ENCODE measurements at places on chromosomes 12 and 14.

GRCh38 chr12:38664661-38665269, 240.6 kb downstream of the CPNE8 start:
- DNase-seq = no peak

DNA sequence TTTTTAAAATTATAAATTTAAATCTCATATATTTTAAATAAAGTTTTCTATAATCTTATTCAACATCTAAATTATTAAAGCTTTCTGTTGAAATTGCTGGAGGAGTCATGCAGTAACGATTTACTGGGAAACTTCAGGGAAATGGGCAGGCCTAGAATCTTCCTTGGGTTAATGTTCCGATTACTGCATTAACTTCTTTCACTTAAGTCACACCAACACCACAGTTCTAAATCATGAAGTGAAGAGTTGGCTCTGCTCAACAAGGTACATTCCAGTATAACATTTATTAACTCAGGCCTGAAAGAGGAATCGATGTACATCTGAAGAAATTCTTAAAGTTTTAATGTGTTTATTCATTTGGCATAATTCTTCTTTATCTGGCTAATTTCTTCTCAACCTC, 244.3 kb downstream of the CCER1 start:
- DNase-seq = no peak

GRCh38 chr12:119804011-119804641, 73.0 kb downstream of the CIT start:
- DNase-seq = no peak

- no peak for DNase-seq
Measured at GRCh38 chr14:63273129-63273528, 45.6 kb downstream of the GPHB5 start.

- no peak for DNase-seq
Measured at GRCh38 chr12:5248230-5248629, 183.7 kb upstream of the NTF3 start.

GRCh38 chr12:45729233-45730083, at the start of gene ARID2:
Gene ARID2 (plus strand): TSS chr12:45729706. CDS start chr12:45729837, 131 bp downstream.
- peak; percentile 54 for DNase-seq

DNA sequence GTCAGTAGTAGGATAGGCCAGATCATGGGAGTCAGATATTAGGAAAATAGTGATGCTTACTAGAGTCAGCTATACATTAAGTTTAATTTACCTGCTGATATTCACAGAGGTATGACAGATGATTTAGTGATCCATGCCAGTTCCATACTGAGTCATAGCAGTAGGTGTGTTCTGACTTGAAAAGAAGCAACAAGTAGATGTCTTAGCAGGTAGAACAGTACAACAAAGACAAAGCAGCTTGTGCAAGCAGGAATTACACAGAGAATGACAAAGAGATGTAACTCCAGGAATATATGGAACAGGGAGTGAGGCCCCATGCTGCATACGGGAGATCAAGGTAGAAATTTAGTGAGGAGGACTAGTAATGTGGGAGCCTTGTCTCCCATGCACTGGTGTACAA, 556.9 kb downstream of the SLC16A7 start:
- no peak for DNase-seq

GRCh38 chr12:29309320-29309902, 71.6 kb downstream of the ERGIC2 start:
- DNase-seq = no peak

DNA sequence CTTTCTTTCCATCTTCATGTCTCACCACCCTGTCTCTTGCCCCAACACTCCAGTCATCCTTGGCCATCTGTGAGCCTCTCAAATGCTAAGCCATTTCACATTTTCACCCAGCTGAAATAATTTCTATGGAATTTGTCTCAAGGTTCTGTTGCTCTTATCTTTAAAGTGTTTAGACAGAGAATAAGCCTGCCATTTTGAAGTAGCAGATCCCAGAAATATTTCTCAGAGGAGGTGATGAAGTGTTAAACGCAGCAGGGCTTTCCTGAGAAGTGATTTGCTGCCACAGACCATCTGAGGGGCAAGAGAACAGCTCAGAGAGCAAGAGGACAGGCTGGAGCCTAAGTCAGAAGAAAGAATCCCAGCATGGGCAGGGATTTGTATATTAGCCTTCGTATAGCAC, 71.6 kb upstream of the CLMN start:
- no peak for DNase-seq

- DNase-seq = no peak
Measured at GRCh38 chr14:93299416-93299815, 33.4 kb downstream of the BTBD7 start.

GRCh38 chr12:57895389-57896114, 45.8 kb upstream of the ATP23 start:
- DNase-seq = no peak

DNA sequence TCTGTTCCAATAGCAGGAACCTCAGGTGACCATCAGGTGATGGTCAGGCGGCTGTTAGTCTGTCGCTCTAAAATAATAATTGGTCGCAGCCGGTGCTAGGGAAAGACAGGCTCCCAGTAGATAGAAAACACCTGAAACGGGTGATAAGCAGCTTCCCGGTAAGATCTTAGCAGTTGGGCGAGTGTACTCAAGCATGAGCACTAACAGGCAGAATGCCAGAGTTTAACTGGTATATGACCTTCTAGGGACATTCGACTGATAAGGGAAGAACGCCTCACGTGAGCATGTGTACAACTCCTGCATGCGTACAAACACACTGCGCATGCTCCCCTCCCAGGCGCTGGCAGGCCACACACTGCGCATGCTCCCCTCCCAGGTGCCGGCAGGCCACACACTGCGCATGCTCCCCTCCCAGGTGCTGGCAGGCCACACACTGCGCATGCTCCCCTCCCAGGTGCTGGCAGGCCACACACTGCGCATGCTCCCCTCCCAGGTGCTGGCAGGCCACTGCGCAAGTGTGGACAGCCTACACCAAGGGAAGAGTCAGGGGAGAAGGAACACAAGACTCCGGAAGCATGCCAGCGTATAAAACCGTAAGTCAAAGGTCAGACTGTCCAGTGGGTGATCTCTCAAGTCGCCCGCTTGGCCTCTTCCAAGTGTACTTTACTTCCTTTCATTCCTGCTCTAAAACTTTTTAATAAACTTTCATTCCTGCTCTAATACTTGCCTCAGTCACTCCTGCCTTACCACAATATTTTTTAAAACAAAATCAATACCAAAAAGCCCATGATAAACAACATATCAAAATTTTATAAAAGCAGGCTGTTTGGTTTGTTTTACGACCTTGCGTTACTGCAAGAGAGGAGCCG, 24.5 kb downstream of the GPRC5D start:
- no peak for DNase-seq

DNA sequence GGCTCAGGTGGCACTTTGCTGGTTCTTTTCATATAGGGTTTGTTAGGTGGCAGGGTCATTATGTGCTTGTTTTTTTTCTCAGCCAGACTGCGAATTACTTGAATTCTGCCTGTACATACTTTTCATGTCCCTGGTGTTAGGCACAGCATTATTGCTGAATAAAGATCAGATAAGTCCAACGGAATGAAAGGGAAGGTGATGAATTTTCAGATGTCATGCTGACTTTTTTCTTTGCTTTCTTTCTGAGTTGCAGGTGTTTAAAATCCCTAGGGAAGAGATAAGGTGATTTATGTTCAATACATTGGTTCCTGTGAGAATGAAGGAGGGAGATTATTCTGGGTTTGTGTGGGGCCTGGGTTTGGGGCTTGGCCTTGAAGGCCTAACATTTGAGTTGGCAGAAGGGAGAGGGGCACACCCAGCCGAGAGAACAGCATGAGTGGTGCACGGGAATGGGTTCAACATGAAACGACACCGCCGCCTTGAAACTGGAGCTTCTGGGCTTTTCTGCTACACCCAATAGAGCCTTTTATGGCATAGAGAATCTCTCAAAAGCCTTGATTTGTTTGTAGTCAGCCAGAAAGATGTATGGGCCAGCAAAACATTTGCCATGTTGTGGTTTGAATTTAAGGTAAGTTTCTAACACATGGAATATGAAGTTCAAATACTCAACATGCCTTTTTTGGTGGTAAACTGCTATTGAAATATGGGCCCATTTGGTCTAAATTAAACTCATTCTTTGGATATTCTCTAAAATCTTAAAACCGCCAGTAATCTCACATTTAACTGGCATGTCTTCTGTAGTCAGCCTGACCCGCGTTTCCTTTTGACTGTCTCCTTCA, 477.0 kb downstream of the PCNX1 start:
- DNase-seq = no peak

GRCh38 chr14:61640158-61641136, 54.9 kb upstream of the HIF1A start:
- no peak for DNase-seq

GRCh38 chr12:120284381-120284780, 7.3 kb downstream of the RNU4-2 start:
- no peak for DNase-seq

DNA sequence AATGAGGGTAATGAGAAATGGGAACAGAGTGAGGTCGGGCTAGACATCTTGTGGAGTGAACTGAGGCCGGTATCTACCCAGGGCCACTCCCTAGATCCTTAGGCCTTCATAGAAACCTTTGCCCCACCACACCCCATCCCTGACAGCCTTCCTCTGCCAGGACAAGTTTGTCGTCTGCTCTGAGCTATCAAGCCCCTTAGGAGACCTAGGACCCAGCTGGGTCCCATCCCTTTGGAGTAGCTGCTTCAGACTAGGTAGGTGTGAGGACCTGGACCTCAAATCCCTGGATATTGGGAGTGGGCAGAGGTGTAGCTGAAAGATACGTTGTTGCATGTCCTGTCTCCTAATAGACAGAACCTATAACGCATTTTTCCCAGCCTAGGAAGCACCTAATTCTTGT, at the start of gene TMEM253:
Gene TMEM253 (plus strand): TSS at position 136 of the 400 bp plus-strand sequence. CDS start 278 bp downstream, outside the sequence.
- no peak for DNase-seq

- no peak for DNase-seq
Measured at GRCh38 chr12:132257955-132258490, 71.4 kb downstream of the GALNT9 start.

DNA sequence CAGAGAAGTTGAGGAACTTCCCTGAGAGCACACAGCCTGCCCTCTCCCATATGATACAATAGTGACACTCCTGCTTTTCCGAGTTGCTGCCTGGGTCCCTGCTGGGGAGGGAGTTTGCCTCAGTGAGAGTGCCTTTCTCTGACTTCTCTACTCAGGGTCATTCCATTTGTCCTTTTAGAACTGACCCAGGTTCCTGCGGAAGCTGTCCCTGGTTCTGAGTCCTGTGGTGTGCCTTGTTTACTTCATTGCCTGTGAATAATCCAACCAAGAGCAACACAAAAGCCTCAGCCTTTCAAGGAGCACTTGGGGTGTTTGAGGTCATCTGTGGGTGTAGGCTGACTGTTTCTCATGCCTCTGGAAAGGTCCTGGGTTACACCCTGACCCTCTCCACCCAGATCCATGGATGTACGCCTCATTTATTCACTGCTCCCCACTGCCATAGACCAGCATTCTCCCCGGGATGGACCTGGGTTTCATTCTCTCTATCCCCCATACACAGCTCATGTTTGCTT, 13.6 kb downstream of the SERPINA1 start:
- no peak for DNase-seq

DNA sequence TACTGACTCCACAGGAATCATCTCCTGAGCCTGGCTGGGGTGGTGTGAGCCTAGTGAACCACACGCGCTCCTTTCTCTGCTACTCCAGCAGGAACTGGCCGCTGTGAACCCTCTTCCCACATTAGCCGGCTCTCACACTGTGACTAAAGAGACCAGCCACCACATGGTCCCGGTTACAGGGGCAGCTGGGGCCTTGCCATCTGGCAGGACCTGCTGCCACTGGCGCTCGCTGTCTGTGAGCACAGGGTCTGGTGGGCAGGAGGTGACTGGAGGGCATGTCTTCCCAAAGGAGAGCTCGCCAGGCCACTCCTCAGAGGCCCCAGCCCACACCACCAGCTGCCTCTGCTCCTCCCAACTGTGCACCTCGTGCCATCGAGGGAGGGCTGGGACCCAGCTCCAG, 99.3 kb downstream of the SINHCAF start:
- DNase-seq = no peak

- no peak for DNase-seq
Measured at GRCh38 chr12:6615802-6616201, 8.6 kb upstream of the CHD4 start.

- no peak for DNase-seq
Measured at GRCh38 chr14:36521598-36522345, 1.7 kb upstream of the NKX2-1 start.

DNA sequence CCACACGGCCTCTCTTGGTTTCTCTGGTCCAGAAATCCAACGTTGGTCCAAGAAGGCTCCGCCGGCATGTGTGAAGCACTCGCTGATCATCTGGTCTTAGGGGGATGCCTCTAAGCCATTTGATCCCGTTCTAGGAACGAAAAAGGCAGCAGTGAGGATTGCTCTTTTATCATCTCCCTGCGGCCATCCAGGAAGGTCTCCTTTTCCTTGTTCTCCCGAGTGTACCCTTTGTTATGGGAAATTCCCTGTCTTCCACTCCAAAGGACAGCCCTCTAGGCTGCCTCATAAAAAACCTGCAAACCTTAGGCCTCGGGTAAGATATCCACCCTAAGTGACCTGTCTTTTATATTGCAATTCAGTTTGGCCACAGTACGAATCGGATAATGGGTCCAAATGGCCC, 85.8 kb downstream of the TMTC3 start:
- DNase-seq = no peak

- no peak for DNase-seq
Measured at GRCh38 chr12:121828306-121828705, 24.5 kb downstream of the SETD1B start.

GRCh38 chr14:101174980-101175606, 271.6 kb upstream of the RTL1 start:
- DNase-seq = no peak

DNA sequence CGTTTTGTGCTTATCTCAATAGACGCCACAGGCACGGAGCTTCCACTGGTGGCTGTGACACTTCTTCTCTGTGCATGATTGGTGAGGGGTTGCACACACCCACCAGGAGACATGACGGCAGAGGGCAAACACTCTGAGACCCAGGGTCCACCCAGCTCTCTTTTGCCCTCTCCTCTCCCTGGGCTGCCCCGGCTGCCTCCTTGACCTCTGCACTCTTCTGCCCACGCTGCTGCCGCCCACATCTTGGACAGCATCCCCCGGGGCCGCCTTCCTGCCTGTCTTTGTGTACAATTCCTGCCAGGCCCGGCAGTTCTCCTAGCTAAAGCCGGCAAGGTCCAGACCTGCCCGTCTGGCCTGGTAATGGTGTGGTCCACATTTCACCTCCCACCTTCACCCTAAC, 44.7 kb downstream of the DPF3 start:
- no peak for DNase-seq

DNA sequence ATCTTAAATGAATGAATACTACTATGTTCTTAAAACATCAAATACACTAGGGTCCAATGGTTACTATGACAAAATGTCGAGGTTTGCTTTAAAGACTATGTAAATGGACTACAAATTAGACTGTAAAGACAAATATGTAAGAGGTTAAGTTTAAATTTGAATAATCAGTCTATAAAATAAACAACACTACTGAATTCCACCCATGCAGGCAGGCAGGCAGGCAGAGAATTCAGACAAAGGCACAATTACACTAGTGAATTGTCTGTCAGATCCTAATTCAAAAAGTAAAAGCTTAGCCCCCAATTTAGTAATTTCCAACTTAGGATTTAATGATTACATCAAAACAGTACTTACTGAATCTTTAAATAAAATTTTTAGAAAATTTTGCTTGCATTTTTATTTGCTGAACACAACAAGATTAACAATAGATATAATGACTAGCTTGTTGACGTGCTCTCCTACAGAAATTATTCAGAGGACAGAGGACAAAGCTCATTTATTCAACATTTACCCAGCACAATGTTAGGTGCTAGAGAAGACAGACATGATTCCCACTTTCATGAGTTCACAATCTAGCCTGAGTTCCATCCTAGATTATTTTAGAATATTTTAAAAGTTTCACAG, 97.4 kb downstream of the CDK17 start:
- DNase-seq = no peak
